NCI-H1436 treated with DMSO at 0.1 percent for 48 hours (cell line): ENCODE measurements at places on chromosomes 11 and 22.

GRCh38 chr11:60310407-60310998, 16.6 kb upstream of the MS4A6E start:
- DNase-seq, result no peak

DNA sequence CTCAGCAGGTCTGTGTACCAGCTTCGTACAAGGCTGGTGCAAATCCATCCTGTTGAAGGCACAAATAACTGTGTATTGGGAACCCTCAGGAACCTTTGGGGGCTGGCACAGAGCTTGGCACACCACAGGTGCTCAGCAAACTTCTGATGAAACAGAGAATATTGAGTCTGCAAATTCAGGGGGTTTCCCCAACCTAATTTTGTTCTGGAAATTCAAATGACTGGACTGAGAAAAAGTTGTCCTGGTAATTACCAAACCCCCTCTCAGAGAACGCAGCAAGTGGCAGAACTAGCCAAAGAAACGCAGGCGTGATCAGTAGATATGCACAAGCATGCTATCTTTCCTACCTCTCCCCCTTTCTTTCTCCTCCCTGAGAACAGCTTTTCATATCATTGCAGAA, 47.6 kb downstream of the LIF start:
- no peak for DNase-seq

DNA sequence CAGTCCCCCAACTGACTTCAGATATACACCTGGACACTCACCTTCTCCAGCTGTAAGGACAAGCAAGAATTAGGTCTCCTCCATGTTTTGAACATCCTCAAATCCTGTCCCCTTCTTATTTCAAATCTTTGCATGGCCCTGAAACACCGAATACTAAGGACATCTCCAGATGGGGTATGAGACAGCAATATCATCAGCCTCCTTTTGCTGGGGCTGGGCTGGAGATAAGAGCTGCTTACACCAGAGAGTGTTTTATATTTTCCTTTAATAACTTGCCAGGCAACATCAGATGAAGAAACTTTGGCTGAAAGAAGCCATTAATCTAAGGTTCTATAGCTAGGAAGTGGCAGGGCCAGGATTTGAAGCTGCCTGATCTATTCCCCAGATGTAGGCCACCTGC, 21.6 kb downstream of the TUG1 start:
- no peak for DNase-seq

DNA sequence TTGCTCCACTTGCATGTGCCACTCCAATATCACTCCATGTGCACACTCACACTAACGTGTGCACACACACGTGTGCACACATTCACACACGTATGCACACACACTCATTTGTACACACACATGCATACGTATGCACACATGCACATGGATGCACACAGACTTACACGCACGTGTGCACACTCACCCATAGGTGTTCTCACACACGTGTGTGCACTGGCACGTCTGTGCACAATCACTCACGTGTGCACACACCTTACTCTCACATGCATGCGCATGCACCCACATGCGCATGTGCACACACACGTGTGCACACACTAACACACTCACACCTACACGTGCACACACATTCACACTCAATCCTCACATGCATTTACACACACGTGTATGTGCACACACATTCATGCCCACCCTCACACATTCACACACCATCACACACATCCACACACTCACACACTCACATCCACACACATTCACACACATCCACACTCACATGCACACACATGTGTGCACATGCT, 9.3 kb upstream of the MS4A15 start:
- no peak for DNase-seq

GRCh38 chr11:22244986-22245592, 52.2 kb downstream of the ANO5 start:
- no peak for DNase-seq

GRCh38 chr11:18722293-18722637, 3.7 kb downstream of the IGSF22 start:
- no peak for DNase-seq

GRCh38 chr11:34513682-34514449, at the start of gene ELF5:
Gene ELF5, minus strand, starts transcription at chr11:34513794. Its CDS starts 8,045 bp downstream, at chr11:34505749.
- DNase-seq, result no peak

- no peak for DNase-seq
Observed at GRCh38 chr11:120019191-120019590, 118.7 kb downstream of the TRIM29 start.

DNA sequence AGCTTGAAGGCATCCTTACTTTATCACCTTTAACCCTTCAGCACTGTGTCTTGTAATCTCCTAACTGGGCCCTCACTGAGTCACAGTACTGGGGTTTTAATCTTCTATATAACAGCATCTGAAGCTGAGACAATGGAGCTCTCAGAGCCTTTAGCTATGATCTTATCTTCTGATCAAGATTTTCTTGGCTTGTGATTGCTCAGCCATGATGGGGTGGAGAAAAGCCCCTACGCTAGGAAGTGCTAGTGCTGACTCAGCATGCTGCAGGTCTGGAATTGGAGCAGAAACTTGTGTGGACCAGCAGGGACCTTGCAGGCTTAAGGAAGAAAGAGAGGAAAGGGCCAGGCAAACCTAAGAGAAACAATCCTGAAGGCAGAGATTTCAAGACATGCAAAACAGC, 71.7 kb upstream of the EED start:
- DNase-seq, result no peak

DNA sequence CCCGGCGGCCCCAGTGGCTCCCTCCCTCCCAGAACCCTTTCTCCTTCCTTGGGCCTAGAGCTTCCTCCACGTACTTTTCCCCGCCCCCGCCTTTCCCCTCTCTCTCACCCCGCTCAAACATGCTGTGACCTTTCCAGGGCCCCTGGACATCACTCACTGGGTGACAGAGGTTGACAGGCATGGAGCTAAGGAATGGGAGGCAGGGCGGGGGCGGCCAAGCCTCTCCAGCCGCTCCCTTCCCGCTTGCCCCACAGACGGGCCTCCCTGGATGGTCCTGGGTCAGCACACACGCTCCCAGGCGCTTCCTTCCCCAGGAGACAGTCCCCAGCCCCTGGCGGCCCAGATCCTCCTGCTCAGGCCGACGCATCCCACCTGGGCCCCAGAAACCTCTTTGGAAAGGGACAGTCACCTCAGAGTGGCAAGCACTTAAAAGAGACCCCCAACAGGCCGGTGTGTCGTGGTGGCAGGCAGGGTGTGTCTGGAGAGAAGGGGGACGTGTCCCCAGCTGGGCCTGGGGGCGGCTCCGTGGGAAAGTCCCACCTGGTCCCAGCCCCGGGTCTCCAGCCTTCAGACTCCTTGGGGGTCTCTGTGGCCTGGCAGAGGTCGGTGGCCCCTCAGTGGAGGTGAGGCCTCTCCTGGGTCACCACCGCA, 8.8 kb downstream of the H19 start:
- DNase-seq, result no peak

- DNase-seq, result no peak
Observed at GRCh38 chr11:80842246-80842645, 1401.4 kb upstream of the TENM4 start.

DNA sequence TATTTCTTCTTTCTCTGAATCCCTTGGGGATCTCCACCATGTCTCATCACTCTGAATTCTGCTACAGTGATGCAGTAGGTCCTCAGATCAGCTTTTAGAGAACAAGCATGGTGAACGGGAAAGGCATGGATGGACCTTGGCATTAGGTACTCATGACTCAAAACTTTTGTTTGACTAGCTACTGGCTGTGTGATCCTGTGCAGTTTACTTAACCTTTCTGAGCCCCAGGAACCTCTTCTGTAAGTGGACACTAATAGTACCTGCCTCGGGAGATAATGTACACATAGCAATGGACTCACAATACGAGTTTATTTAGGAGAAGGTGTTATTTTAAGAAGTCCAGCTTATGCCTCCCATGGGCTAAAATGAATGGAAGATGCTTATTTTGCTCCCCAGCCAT, 184.7 kb upstream of the TBCEL start:
- DNase-seq, result no peak

GRCh38 chr11:62770778-62771143, 435 bp upstream of the TAF6L start:
- no peak for DNase-seq

DNA sequence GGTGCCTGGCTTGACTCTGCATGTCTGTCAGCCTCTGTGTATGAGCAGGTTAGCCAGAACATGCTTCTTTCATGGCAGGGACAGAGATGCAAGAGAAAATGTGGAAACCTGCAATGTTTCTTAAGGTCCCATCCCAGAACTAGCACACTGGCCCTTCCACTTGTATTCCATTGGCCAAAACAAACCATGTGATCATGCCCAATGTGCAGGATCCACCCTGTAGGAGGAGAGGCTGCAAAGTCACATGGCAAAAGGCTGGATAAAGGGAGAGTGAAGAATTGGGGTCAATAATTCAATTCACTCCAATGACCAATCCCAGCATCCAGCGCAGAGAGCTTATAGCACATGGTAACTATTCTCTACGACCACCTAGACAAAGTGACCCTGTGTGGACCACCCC, 405.5 kb downstream of the MIAT start:
- no peak for DNase-seq

- DNase-seq, result peak; percentile 9
Observed at GRCh38 chr11:119316729-119317591, at the start of gene MCAM. Gene MCAM, minus strand, starts transcription at chr11:119317130. Its CDS starts 29 bp downstream, at chr11:119317101.

GRCh38 chr11:19846654-19847305, 134.1 kb downstream of the NAV2 start:
- no peak for DNase-seq

- DNase-seq, result no peak
Observed at GRCh38 chr22:22366537-22366936, 122.0 kb downstream of the VPREB1 start.

DNA sequence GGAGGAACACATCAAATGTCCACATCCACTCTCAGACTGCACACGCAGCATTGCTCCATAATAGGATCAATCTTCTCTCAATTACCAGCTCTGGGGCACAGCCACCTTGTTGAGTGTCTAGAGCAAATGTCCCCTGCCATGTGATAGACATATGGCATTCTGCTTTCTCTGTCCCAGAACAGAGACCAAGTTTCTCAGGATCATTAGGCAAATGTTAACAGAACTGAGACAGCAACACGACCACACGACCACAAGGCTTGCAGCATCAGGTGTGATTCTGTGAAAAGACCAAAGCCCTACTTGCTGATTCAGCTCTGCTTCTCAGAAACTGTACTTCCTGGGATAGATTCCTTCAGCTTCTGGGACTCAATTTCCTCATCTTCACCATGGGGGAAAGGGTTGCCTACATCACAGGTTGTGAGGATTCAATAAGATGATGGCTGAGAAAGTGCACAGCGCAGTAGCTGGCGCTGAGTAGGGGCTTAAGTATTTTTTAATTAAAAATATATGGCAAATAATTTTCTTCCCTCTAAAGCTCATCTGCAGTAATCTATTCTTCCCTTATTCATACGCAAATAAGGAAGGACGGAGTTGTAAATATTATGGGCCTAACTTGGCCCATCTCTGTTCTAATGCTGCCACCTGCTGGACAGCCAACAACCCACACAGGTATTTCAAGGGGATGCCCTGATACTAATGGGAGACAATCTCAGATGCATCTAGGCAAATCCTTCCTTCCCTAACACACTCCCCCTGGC, 54.3 kb upstream of the USP47 start:
- no peak for DNase-seq

GRCh38 chr11:24161587-24161986, 335.3 kb upstream of the LUZP2 start:
- DNase-seq, result no peak

DNA sequence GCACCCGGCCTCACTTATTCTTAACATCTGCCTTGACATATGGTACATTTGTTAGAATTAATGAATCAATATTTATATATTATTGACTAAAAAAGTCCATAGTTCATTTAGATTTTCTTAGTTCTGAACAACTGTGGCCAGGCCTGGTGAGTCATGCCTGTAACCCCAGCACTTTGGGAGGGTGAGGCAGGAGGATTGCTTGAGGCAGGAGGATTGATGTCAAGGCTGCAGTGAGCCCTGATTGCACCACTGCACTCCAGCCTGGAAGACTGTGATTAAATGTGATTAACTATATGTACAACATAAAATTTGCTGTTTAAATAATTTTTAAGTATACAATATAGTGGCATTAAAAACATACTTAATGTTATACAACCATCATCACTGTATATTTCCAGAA, 5.6 kb downstream of the UVRAG start:
- DNase-seq, result no peak

DNA sequence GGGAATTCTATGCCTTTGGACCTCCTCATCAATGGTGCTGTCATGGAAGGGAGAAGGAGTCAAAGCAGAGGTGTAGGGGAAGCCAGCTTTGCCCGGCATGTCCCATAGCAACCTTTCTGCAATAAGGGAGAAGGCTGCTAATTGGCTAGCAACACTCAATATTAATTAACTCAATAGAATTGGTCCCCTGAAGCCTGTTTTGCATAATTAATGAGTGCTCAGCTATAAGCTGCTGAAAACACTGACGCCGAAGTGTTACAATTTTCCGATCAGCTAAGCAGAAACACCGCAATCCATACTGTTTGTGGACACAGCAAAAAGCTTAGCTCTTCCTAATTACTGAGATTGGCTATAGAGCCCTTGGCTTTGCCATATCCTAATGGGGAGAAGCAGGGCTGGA, 245.0 kb downstream of the CSNK2A3 start:
- no peak for DNase-seq

GRCh38 chr11:8369592-8370205, 106.0 kb upstream of the LMO1 start:
- DNase-seq, result no peak

DNA sequence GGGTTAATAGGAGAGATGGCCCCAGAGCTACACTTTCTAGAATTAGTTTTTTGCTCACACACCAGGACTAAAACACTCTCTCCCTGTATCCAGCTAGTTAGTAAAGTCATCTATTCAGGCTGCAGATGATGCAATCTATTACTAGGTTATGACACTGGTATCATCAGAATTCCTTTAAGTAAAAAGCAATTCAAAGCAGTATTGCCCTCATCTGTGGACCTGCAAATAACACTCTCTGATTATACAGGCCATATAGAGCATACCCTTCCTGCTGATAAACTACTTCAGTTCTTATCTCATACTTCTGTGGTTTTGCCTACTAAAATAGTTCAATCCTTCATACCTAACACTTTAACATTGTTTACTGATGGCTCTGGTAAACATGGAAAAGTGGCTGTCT, 13.5 kb upstream of the MTMR2 start:
- no peak for DNase-seq

DNA sequence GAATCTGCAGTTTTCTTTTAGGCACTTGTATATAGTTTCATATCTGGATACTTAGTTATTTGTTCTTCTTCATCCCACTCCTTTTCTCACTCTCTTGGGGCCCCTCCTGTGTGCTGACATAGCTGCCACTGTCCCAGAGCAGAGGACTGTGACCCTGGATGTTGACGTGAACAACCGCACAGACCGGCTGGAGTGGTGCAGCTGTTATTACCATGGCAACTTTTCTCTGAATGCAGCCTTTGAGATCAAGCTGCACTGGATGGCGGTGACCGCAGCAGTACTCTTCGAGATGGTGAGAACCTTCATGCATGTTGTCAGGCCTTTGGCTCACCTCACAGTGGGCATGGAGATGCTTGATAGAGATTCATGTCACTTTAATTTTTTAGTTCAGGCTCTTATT, 50.9 kb upstream of the YWHAH start:
- no peak for DNase-seq

DNA sequence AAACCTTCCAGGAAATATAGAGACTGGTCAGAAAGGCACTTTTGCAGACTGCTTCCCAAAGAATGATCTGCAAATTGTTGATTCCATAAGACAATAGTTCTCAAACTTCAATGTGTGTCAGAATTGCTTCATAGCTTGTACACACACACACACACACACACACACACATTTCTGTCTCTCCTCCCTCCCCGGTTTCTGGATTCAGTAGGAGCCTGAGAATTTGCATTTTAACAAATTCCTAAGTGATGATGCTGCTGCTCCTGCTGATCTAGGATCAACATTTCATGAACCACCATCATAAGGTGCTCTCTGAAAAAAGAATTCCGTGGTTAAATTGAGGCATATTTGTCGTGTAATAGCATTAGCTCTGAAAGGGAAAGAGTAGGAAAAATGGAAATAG, 35.3 kb upstream of the FZD4 start:
- no peak for DNase-seq
